Bronchial epithelial cell (primary cell): ENCODE measurements at places on chromosomes 6 and 20. TPM values are rescaled to one million over a fixed set of nuclear protein-coding genes. Genes with fewer than 3 reads are reported as not detected.

GRCh38 chr6:48068278-48069251 is 42.4 kb downstream of the PTCHD4 start:
- DNase-seq = no peak

DNA sequence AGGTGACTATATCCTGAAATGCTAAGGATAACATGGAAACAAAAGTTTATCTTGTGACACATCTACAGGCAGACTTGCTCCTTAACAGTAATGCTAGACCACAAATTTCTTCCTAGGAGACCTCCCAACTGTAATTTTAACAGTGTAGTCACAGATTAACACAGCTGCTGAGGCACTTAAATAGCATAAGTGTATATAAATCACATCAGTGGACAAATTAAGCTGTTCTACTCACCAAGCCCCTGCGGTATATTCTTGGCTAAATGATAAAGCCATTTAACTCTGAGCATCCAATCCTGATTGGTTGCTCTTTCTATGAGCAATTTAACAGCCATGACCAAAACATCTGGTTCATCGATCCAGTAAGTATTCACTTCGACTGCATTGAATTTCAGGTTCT is 73.3 kb upstream of the LYRM2 start:
- DNase-seq = no peak

DNA sequence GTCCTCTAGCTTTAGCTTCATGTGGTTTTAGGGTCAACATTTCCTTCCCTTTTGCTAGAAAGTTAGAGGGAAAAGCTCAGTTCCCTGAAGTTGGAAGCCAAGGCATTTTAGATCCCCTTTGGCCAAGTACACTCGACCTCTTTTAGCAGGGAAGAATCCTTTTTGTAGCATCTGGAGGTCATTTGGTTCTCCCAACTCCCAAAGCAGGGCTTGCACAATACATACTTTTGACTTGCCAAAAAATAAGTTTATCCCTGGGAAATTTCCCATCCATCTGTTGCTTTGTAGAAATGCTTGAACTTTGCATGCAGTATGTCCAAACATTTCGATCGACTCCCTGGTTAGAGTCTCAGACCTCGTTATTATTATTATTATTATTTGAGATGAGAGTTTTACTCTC is 4.6 kb upstream of the EDEM2 start:
- DNase-seq = no peak

DNA sequence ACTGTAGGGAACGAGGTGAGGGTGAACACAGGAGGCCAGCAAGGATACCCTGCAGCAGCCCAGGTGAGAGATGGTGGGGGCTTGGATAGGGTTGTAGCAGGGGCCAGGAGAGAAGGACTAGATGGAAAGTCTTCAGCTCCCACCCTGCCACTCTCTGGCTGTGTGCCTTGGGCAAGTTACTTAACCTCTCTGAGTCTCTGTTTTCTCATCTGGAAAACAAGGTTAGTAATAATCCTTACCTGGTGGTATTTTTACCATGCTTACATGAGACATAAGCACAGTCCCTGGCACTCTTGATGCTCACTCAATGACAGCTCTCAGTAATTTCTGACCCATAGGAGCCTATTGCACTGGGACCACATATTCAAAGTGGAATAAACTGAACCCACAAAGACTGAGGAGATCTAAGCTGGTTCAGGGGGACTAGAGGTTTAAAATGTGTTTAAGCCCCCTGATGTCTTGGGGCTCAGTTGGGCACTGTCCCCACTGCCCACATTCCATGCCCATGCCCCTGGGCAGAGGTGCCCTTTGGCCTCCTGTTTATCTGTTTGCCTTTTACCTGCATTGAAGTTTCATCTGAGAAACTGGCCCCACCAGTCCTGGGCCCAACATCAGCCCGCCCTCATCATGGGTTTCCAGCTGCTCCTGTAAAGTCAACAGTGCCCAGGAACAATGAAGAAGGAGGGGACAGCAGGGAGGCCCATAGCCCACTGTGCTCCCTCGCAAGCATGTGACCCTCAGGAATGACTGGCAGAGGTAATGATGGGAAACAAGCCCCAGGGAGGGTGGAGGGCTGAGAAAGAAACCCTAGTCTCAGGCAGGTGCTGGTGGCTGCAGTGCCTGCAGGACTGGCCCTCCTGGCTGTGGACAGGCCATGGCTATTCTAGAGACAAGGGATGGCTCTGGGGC is 104.0 kb downstream of the VEGFA start:
- DNase-seq = no peak

- peak; percentile 62 for DNase-seq
These were observed 154.3 kb downstream of the MRPL14 start for GRCh38 chr6:43972913-43973300.

GRCh38 chr6:159110748-159111147 is 58.5 kb upstream of the FNDC1 start:
- no peak for DNase-seq

Gene DYNLT1
- total RNA-seq = 43.4 and 101 TPM in 2 replicates

- DNase-seq = peak; percentile 15
These were observed 89.2 kb downstream of the RPP40 start for GRCh38 chr6:4914420-4915159.

- no peak for DNase-seq
These were observed 1.6 kb upstream of the SOBP start for GRCh38 chr6:107488174-107488874.

DNA sequence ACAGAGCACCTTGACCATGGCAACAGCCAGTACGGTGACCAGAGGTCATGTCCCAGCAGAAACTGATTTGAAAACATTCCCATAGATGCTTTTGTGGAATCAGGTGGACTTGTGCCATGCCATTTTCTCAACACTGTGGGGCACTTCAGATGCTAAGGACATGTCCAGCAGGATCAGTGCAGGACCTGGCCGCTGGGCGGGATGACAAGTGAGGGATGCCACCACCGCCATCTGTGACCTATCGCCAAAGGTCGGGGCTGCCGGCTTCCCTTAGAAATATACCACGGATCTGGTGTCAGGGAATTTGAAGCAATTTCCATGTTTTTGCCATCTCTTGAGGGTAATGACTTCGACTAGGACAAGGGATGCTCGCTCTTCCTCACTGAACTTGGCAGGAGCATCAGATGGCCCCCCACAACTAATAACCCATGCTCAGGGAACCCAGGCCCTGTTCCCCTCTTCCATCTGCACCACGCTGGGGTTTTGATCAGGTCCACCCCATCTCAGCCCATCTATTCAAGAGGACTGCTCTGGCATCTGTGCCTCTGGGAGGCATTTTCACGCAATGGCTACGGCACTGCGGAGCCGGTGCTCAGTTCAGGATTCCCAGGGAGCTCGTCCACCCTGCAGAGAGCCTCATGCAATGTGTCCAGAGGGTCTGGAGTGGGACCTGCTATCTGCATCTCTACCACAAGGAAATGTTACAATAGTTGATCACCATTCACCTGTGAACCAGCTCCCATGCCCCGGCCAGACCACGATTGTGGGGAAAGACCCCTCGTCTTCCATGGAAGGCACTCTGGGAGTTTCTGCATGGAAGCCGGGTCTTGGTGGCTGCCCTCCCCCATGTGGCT is 302.6 kb downstream of the TAF4 start:
- no peak for DNase-seq

Gene FAM209B
- 0.26 TPM in 1 of 2 replicates, not detected in the other for total RNA-seq
